Urinary bladder (tissue), 4 donors: ENCODE measurements at places on chromosomes 7 and 10. TPM values are rescaled to one million over a fixed set of nuclear protein-coding genes. Genes with fewer than 3 reads are reported as not detected.

Gene HYAL4
- not detected for total RNA-seq

Gene SHH
- 13.8 TPM for total RNA-seq

Gene FAM221A
- 4.3 TPM for total RNA-seq

GRCh38 chr10:112696592-112696991 is 249.6 kb downstream of the VTI1A start:
- no peak for DNase-seq

- no peak for DNase-seq
These were observed 29.5 kb upstream of the HYCC1 start for GRCh38 chr7:23043441-23043840.

DNA sequence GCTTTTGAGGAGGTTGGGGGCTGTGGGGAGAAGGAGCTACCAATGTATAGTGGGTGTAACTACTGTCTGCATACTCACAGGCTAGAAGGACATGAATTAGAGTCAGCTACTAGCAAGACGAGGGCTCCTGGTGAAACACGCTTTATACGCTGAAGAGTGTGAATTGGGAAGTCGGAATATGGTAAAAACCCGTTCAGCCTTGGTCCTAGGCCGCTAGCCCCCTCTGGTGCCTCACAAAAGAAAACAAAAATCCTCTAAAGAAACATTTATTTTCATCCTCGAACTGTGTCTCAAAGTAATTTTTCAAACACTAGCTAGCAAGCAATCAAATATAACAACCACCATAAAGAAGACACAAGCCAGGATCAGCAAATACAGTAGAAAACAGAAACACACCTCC is 338.1 kb upstream of the SEMA3C start:
- DNase-seq: no peak

DNA sequence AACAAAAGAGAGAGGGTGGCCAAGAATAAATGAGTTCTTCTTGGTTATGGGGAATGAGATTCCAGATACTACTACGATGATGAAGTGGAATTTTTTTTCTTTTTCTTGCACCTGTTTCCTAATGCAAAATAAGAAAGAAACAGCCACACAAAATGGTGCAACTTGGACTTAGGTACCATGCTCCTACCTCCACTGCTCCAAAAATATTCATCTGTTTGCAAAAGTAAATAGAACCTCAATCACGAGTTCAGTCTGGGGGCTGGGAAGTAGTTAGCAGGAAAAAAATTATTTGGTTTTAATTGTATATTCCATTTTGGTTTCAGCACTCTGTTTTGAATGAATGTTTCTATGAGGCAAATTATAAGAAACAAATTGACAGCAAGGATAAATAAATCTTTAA is 73.5 kb downstream of the SLC25A13 start:
- DNase-seq: no peak

GRCh38 chr10:124799211-124799610 is 2.4 kb upstream of the ABRAXAS2 start:
- no peak for DNase-seq

GRCh38 chr10:48236199-48236621 is 38.3 kb downstream of the FRMPD2 start:
- DNase-seq: no peak

DNA sequence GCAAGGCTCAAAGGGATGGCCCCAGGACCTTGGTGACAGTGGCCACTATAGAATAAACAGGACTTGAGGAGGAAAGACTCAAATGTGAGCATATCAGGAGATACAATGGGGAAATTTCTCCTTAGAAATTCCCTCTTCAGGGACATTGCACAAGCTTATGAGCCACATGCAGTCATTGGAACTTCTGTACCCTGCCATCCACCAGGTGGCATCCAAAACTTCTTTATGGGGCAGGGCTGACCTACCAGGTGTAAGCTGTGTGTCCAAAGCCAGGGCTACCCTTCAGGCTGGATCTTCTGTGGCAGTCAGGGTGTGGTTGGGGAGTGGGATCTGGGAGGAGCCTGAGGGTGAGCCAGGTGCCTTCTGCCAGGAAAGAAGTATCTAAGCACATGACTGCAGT is 36.6 kb upstream of the LRRC18 start:
- no peak for DNase-seq
